Mesendoderm (in vitro differentiated cells): ENCODE measurements at places on chromosomes 6 and 20.

- DNase-seq, result peak; percentile 15
These were observed 65.1 kb downstream of the CGA start for GRCh38 chr6:87029711-87030314.

DNA sequence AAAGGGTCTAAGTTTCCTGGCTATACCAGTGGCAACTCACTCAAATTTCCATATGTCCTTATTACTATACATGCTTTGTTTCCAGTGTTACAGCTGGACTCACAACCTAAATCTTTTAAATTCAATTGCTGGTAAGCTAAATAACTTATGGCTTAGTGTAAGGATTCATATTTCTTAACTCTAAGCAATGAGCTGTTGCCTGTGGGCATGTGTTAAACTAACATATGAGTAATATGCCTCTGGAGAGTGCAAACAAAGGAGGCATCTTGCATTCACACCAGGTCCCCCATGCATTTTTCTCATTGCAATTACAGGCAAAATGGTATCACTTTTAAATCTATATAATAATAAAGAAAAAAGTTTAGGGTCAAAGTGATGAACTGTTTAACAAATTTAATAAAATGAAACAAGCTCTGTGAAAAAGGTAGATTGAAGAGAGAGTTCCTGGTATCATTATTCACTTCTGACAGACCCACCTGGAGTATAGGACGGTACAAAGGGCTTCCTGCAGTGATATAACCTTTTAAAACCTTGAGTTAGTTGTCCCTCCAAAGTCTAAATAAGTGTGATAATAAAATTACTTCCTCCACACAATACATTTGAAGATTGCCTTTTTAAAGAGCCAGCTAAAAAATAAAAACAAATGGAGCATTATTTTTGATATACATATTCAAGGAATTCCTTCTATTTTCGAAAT lies 57.6 kb upstream of the HMGCLL1 start:
- no peak for DNase-seq

GRCh38 chr6:111802720-111803330 lies 70.4 kb downstream of the FYN start:
- DNase-seq, result no peak

GRCh38 chr6:34339432-34339831 lies 53.0 kb downstream of the NUDT3 start:
- no peak for DNase-seq

DNA sequence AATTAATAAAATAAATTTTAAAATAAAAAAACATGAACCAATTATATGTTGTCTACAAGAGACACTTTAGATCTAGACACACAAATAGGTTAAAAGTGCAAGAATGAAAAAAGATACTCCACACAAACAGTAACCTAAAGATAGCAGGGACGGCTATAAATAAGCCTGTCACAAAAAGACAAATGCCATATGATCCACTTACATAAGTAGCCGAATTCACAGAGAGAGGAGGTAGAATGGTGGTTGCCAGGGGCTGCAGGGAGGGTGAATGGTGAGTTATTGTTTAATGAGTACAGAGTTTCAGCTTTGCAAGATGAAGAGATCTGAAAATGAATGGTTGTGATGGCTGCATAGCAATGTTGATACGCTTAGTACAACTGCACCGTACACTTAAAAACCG lies 32.7 kb downstream of the KATNA1 start:
- no peak for DNase-seq

DNA sequence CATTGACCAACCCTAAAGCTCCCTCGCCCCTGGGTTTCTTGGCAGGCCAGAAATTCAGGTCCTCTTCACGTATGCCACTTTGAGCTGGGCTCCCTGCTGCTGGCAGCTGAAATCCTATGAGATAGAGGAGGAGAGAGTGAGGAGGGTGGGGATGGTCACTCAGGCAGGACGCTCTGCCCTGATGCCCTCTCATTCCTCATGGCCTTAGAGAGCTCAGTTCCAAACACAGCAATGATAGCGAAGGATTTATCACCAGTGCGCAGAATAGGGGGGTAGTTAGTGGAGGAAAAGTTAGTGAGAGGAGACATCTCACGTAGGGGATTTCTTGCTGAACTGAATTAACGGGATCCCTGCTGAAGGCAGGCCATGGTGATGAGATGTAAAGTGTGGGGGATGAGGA lies 84.2 kb upstream of the PMEPA1 start:
- DNase-seq, result no peak

GRCh38 chr6:135346747-135347146 lies 150.8 kb downstream of the AHI1 start:
- no peak for DNase-seq

DNA sequence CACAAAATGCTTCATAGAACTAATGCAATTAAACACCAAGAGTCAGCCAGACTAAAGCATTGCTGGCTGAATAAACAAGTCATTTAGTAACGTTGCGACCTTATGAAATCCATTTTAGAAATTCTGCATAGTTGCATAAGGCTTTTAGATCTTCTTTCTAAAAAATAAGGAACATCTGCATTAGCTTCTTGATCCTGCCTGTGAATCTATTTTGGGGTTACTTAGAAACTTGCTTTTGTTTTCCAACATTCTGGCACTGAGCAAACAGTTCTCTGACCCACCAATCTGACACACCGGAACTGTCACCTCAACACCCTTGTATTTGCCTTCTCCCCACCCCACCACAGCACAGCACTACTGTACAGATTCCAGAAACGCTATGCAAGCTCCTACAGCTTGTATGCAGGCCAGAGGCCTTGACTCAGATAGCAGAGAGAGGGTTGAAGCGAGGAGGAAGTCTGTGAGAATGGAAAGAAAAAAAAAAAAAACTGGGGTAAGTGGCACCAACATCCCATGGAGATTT lies 55.0 kb downstream of the KIF13A start:
- DNase-seq, result no peak

DNA sequence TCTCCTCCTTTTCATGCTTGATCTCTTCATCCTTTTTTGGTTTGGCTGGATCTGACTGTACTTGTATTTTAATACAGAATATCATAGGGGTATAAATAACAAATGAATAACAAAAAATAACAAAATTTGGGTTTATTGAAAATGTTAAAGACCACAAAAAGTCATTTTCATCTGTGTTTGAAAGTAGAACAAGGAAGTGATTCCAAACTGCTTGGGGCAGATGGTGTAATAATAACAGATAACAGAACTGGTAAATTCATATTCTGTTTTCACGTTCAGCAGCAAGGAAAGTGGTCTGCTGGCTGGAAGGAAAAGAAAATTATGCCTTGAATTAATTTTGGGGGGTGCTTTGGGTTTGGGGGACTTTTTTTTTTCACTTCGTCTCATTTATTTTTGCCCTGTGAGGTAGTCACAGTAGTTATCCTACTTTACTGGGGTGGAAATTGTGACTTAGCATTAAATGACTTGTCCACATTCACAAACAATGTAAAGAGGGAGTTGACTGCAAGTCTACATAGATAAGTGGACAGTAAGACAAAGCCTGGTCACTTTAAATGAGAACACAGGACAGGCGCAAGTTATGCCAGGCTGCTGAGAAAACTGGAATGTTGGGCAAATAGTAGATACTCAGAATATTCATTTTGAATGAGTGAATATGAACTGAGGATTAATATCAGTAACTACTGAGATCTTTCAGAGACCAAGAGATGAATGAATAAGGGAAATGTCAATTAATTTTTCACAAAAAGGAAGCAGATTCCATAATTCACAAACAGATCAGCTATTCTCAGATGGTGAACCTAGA lies 193.9 kb upstream of the CITED2 start:
- DNase-seq, result no peak

GRCh38 chr6:121858986-121859385 lies 423.5 kb downstream of the GJA1 start:
- no peak for DNase-seq

- DNase-seq, result peak; percentile 95
These were observed 378.1 kb upstream of the MAN1A1 start for GRCh38 chr6:119727504-119728219.

DNA sequence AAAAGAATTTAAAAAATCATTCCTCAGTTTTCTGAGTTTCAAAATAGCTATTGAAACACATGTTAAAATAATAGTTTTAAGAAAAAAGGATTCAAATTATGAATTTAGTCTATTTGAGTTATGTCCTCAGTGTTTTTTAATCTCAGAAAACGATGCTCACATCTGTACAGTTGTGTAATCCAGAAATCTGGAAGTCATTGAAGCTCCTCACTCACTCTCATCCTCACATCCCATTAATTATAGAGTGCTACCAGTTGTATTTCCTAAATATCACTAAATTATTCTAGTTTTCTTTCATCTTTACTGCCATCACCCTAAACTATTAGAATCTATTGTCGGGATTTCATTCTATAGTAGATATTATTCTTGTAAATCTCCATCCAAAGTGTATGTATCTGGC lies 234.7 kb upstream of the RIMS1 start:
- DNase-seq, result no peak

DNA sequence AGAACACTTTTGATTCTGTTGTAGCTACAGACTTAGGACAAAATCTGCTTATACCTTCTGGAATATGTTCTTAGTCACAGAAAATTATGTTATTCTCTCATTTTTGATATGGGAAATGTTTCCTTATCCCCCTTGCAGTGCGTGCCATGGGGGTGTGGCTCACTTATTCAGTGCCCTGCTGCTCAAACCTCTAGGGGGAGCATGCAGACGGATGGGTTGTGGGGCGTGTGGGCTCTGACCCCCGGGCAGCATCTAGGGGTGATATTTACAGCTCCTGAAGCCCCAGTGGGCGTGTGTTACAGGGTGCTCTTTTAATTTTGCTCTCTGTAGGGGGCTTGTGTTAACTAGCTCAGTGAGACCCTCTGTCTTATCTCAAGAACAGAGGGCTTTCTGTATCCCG lies 61.3 kb upstream of the FERMT1 start:
- peak; percentile 5 for DNase-seq

GRCh38 chr6:150418827-150419594 lies 50.2 kb downstream of the IYD start:
- peak; percentile 63 for DNase-seq

GRCh38 chr20:45294003-45294368 lies 12.7 kb upstream of the RBPJL start:
- no peak for DNase-seq

- DNase-seq, result no peak
These were observed 863.1 kb downstream of the MAFB start for GRCh38 chr20:39825950-39826349.

DNA sequence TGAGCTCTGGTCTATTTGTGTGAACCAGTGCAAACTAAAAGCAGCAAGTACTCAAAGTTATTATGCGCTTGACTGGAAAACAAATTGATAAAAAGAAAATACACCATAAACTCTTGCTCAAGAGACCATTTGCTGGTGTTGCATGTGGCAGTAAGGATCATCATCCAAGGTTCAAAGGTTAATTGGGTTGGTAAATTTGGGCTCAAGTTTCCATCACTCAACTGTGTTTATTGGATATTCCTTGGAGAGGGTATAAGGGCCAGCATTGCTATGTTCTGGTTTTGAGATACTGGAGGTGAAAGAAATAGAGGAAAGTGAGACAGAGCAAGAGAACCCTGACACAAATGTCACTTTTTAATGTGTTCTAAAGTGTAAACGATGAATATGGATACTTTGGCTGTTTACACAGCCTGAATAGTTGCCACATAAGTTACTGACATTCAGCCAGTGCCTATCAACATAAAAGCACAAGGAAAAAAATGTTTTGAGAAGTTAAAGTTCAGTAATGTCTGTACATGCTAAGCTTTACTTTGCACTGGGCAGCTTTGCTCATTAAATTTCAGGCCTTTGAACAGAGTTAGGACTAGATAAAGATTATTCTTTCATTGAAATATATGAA lies 736.1 kb downstream of the HDGFL1 start:
- no peak for DNase-seq

DNA sequence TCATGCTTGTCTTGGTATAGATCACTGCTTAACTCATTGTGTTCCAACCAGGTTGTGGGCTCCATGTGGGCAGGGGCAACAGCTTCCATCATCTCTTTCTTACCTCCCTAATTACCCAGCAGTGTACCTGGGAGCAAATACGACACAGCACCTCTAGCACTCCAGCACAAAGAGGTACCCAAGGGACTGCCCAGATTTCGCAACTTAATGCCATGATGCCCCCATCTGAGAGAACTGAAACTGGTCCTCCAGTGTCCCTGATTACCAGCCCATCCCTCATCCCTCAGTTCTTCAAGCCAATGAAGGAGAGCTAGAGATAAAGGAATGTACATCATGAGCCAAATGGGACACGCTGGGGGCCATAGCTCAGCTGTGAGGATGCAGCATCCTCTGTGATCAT lies 41.9 kb upstream of the MDGA1 start:
- no peak for DNase-seq

GRCh38 chr6:134589512-134589911 lies 271.6 kb upstream of the SGK1 start:
- peak; percentile 91 for DNase-seq

- DNase-seq, result no peak
These were observed 528.3 kb downstream of the CD83 start for GRCh38 chr6:14645841-14646240.

DNA sequence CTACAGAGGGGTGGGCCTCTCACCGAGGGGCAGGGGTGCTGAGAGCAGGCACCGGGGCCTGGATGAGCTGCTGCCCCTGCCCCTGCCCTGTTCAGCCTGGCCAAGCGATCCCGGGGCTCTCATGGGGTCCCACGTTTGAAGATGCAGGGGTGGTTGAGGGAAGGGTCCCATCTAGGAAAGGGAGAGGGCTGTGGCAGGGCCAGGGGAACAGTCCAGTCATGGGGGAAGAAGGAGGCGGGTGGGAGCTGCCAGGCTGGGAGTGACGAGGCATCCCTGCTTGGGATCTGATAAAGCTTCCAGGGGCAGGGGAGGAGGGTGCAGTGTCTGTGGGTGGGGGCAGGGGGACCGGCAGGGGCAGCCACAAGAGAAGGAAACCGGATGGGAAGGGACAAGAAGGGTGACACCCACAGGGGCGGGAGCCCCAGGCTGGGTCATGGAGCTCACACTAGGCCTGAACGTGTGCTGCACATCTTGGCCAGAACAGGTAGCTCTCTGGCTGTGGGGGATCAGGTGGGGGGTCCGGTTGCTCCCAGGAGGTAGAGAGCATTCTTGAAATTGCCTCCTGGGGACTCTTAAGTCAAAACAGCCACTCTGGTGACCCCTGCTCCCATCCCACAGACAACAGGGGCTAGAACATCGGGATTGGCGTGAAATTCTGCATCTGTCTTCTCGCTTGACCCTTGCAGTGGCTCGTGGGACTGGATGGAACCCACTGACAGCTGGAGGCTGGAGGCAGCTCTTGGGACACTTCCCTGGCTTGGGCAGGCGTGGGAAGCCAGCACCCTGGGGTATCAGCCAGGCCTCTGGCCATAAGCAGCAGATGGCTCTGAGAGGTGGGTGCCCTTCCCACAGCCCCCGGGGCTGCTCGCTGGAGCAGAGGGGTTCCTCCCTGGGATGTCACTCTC lies 58.0 kb upstream of the GATA5 start:
- no peak for DNase-seq
